ENCODE measurements at places on chromosomes 7 and 10.

DNA sequence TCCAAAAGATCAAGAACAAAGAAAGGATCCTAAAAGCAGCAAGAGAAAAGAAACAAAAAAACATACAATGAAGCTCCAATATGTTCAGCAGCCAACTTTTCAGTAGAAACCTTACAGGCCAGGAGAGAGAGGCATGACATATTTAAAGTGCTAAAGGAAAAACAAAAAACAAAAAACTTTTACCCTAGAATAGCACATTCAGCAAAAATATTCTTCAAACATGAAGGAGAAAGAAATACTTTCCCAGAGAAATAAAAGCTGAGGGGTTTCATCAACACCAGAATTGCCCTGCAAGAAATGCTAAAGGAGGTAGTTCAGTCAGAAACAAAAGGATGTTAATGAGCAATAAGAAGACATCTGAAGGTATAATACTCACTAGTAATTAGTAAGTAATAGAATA lies 753.5 kb upstream of the POT1 start:
- DNase-seq = no peak

GRCh38 chr10:64463406-64463805 lies 942.2 kb downstream of the REEP3 start:
- DNase-seq = no peak

- no peak for DNase-seq
These were observed 18.9 kb downstream of the NCAPG2 start for GRCh38 chr7:158685693-158686092.

DNA sequence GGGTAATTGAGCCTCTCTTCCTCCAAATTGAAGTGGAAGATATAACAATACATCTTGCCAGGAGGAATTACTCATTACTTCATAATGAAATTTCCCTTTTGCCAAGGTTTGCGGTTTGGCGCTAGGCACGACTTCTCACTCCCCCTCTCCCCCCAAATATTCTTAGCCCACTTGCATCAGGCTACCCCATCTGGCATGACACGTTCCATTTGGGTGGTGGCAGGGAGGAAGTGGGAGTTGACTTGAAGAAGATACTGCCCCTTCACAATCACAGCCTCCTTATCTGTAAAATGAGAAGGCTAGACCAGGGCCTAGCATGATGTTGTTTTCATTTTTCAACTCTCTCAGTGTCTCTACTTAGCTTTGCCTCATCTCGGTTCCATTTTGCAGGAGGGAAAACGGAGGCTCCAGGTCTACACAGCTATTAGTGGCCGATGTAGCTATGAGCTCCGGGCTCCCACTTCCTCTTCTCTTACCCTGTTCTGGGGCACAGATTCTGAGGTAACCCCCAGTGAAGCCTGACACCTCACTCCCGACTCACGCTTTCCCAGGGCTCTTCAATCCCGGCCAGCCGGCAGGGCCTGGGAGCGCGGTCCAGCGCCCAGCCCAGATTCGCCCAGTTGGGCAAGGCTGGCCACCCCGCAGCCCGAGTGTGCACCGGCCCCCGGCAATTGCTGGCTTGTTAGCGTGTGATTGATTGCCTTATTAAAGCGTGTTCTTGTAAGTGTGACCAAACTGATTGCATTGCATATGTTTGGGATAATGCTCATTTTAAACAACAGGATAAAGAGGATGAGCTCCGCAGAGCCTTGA lies 6.5 kb downstream of the EVX1 start:
- DNase-seq = no peak

GRCh38 chr10:62159351-62159750 lies 109.3 kb downstream of the RTKN2 start:
- no peak for DNase-seq

DNA sequence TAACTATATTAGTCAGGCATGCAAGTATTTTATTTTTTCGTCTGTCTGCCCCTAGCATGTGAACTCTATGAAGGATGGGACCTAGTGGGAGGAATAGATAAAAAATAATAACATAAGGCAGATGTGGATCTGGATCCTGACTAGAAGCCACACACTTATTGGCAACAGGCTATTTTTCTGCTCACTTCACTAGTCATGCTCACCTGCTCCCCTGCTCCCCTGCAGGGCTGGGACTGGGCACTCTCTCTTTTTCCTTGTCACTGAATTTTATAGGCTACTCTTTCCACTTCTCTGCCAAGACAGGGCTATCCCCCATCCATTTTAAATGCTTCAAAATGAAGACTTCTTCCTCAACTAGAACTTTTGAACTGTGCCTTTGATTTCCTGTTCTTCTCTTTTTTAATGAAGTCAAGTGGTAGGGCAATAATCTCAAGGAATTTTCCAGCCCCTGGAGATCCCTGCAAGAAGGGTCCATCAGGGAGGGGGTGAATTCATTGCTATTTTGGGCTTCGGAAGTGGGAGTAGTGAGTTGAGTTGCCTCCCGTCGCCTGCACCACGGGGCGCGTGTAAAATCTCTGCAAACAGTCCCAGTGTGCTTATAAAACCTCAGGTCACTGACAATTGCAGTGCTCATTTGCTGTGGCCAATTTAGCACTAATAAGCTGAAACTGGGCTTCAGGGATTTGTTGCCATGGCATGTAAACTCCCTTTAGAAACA lies 156.7 kb upstream of the NPVF start:
- no peak for DNase-seq

DNA sequence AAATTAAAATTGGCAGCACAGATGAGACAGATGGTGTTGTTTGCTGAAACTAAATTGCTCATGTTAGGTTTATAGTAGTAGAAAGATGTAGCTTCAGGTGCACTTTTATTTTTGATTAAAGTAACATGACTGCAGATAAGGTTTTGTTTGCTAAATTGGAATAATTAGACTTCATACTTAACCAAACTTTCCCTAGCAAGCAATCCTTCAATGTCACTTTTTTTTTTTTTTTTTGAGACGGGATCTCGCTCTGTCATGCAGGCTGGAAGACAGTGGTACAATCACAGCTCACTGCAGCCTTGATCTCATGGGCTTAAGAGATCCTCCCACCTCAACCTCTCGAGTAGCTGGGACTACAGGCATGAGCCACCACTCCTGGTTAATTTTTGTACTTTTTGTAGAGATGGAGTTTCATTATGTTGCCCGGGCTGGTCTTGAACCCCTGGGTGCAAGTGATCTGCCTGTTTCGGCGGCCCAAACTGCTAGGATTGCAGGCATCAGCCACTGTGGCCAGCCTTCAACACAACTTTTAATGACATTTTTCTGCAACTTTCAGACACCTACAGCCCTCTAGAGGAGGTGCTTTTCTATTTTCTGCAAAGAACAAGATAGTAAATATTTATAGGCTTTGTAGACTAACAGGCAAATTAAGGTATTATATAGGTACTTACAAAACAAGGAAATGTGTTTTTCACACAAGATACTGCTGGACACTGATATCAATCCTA lies 84.8 kb upstream of the CCNY start:
- no peak for DNase-seq

- DNase-seq = no peak
These were observed 658.2 kb downstream of the GATA3 start for GRCh38 chr10:8712656-8713055.

- no peak for DNase-seq
These were observed 79.1 kb downstream of the MGMT start for GRCh38 chr10:129546106-129546505.

- DNase-seq = no peak
These were observed 1236.6 kb downstream of the GATA3 start for GRCh38 chr10:9291081-9291480.

GRCh38 chr7:130823060-130823459 lies 89.1 kb upstream of the KLF14 start:
- no peak for DNase-seq

DNA sequence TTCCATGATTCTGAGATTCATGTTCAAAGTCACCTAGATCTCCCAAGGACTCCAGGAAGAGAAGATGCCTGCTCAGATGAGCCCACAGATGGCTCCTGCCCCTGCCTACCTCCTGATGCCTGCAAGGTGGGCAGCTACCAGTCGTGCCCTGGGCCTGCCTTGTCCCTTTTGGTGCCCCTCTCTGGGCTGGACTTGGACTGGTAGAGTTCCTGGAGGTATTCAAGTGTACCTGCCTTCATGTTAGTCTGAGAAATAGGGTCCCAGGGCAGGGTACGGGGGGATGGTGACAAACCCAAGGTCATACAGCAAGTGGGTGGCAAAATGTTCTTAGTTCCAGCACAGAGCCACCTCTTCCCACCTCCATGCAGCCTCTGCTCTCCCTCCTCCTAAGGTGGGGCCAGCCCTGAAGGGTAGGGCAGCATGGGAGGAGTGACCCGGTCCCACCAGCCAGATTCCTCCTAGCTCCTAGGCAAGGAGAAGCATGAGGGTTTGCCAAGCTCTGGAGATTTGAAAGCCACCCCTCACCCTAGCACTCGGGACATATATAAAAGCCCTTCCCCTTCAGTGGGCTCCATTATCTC lies 80.8 kb upstream of the UNC5B start:
- DNase-seq = no peak

GRCh38 chr7:89145801-89146200 lies 350.3 kb upstream of the TEX47 start:
- no peak for DNase-seq

DNA sequence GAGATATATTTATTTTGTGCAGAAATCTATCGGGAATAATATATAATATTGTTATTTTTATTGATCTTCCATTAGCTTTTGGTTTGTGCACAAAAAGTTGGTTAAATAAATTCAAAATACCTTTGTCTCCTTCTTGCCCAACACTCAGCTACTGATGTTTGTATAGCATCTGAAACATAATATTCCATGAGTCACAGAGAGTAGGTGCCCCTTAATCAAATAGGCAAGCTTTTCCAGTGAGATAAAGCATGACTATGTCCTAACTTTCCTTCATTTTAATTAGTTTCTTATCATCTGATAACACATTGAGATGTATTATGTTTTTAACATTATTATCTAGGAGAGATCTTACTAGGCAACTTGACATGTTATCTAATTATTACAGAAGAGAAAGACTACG lies 432.2 kb downstream of the KIF20B start:
- DNase-seq = no peak

GRCh38 chr10:620417-620816 lies 69.1 kb downstream of the DIP2C start:
- DNase-seq = no peak

DNA sequence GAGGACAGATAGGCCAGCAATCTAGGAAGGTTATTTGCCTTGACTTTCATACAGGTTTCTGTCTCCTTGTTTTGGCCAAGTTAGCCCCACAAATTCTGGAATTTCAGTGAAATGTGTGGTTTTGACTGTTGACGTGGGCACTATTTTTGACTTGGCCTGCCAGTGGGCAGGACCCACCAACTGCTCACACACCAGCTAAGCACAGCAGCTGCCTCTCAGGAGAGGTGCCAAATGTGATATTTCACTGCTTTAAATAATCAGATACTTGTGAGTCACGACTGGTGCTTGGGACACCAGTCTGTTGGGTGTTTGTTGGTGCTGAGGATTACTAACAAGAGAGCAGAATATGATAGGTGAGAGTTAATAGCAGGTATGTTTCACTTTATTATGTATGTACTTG lies 409.7 kb upstream of the MTPN start:
- DNase-seq = no peak

GRCh38 chr10:33201056-33201780 lies 133.2 kb downstream of the NRP1 start:
- no peak for DNase-seq

- DNase-seq = no peak
These were observed 44.1 kb upstream of the CDK1 start for GRCh38 chr10:60734226-60734625.

DNA sequence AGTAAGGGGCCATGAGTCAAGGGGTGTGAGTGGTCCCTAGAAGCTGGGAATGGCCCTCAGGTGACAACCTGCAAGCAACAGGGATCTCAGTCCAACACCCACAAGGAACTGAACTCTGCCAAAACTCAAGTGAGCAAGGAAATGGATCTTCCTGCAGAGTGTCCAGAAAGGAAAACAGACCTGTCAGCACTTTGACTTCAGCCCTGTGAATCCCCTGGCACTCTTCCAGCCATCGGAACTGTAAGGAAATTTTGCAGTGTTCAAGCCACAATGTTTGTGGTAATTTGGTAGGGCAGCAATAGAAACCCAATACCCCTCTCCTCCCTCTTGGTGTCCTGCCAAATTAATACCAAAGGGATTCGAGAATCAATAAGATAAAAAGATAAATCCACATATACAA lies 6.9 kb downstream of the LYZL1 start:
- DNase-seq = no peak

DNA sequence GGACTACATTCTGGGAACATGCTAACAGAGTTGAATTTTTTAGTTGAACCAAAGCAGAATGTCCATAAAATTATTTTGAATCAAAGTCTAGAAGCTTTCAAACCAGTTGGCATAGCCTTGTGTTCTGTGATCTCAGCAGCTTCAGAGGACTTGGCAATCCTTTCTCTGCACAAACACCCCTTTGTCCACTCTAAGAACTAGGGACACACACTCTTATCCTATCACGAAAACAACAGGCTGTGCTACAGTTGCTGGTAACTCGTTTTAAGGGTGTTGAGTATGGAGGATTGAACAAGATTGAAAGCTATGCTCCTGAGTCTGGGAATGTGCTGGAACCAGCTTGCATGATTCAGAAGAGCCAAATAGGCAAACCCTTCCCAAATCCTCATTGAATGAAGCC lies 76.4 kb upstream of the PRSS58 start:
- no peak for DNase-seq

GRCh38 chr7:47536661-47537611 lies 45.0 kb downstream of the TNS3 start:
- no peak for DNase-seq

DNA sequence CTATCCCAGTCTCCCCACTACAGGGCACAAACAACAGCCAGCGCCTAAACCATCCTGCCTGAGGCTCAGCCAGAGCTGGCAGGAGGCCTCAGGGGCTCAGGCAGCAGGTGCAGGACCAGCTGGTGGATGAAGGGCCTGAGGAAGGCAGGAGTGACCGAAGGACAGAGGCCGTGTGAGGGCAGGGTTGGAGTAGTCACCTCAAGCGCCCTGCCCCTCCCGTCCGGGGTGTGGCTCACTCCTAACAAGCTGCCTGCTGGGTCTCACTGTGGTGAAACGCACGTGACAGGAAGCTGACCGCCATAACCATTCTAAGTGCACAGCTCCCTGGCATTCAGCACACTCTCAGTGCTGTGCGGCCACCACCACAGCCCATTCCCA lies 281.1 kb downstream of the ELFN1 start:
- no peak for DNase-seq

GRCh38 chr10:27899058-27899457 lies 99.8 kb downstream of the ODAD2 start:
- no peak for DNase-seq

- DNase-seq = peak; percentile 82
These were observed at the start of gene TCF7L2 for GRCh38 chr10:112949875-112950507. TSS of gene TCF7L2 (plus strand) at chr10:112950247. CDS start at chr10:112950757, 510 bp downstream.

GRCh38 chr7:150959739-150960734 lies 18.1 kb downstream of the KCNH2 start:
- no peak for DNase-seq

- no peak for DNase-seq
These were observed 354.1 kb upstream of the SEMA3A start for GRCh38 chr7:84548366-84549365.
